ENCODE measurements at places on chromosomes 2 and 18.

- DNase-seq: peak; percentile 48
These were observed 1.1 kb upstream of the IMP4 start for GRCh38 chr2:130341562-130342019.

DNA sequence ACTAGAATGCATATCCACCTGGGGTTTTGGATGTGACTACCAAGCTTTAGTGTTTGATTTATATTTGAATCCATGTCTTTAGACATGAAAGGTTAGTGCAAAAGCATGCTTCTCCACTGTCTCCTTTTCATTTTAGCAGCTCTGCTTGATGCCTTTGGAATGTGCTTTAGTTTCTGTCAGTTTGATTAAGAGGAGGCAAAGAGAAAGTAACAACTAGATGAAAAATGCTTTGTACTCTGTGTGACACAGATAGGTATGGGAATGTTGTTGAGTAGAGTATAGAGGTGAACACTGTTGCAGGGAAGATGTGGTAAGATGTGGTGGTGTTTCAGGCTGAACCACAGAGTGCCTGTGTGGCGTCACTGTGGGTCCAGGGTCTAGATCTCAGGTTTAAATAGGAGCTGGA, 19.8 kb downstream of the PIK3C3 start:
- peak; percentile 3 for DNase-seq

DNA sequence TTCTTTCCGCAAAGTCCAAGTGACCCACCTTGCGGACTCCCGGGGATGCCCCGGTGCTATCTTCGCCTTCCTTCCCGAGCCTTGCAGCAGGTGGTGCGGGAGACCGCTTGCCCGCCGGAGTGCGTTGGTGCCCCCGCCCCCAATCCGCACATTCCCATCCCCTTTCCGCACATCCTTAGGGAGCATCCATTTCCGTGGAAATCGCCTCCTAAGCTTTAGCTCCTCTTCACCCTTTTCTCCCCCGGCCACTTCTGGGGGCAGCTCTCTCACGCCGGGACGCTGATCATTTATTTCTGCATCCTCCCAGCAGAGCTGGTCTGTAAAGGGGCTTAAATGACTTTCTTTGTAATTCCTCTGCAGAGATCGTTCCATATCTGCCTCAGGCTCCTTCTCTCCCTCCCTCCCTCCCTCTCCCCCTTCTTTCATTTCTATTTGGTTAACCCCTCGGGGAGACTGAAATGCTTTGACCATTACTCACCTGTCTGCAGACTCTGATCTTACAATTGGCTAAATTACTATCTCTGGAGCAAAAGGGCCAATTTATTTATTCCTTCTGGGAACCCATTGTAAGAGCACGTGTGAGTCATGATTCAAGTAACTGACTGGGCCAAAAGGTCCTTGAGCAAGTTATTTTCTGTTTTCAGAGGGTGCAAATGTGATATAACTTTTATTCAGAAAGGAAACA, 1.3 kb upstream of the LYPD1 start:
- no peak for DNase-seq

- DNase-seq: peak; percentile 47
These were observed 562 bp downstream of the TWSG1 start for GRCh38 chr18:9334973-9335696.

GRCh38 chr18:32549248-32550110, 78.8 kb upstream of the GAREM1 start:
- peak; percentile 47 for DNase-seq
